Lower lobe of right lung (tissue), 2 donors: ENCODE measurements at places on chromosomes 4 and X.

- DNase-seq = no peak
Measured at GRCh38 chr4:119692001-119692400, 63.4 kb upstream of the PDE5A start.

GRCh38 chr4:2933566-2934076 is 29.6 kb downstream of the NOP14 start:
- no peak for DNase-seq

DNA sequence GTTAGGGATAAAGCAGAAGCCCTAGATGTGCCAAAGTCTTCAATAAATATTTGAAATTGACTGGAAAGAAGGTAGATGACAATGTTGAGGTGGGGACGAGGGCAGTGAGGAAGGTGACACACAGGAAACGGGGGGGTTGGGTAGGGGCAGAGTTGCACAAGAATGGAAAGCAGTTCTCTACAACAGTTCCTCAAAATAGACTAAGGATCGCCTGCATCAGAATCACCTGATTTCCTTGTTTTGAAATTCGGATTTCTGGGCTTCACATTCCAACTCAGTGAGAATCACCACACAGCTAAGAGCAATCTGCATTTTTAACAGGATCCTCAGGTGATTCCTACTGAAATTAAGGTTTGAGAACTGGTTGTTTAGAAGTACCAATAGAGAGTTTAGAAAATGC is 70.6 kb downstream of the ARFIP1 start:
- DNase-seq = peak; percentile 66

- DNase-seq = no peak
Measured at GRCh38 chr4:123812066-123812390, 415.4 kb downstream of the SPRY1 start.

- DNase-seq = no peak
Measured at GRCh38 chr4:103567591-103567990, 152.2 kb downstream of the TACR3 start.

- no peak for DNase-seq
Measured at GRCh38 chrX:140164391-140164790, 199.1 kb upstream of the CXorf66 start.

DNA sequence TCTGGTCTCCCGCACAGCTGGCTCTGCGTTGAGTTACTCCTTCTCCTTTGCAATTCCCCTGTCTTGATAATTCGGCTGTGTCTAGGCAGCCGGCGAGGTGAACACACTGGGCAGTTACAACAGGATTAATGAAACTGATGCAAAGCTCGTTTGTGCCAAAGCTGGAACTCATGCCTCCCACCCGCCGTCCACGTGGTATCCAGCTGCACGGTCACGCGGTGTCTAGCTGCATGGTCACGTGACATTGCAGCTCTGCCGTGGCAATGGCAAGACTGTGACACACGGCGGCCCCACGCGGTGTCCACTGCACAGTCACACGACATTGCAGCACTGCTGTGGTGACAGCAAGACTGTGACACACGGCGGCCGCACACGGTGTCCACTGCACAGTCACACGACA is 31.2 kb upstream of the LRPAP1 start:
- no peak for DNase-seq

- DNase-seq = no peak
Measured at GRCh38 chr4:30950737-30951136, 230.6 kb downstream of the PCDH7 start.

DNA sequence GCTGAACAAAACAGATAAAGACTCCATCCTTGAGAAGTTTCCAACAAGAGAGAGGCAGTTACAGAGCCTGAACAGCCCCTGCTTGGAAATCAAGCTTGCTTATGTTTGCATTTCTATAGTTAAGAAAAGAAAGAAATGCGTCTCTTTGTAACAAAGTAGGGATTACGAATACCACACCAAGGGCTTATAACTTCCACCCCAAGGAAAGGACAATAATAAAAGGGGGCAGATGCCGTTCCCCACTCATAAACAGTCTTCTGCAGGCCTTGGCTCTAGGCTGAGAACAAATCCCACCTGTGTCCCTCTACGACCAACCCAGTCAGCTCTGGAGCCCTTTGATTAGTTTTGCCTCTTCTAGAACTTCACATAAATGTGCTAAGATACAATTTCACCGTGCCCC is 183.8 kb upstream of the MAP3K15 start:
- no peak for DNase-seq

DNA sequence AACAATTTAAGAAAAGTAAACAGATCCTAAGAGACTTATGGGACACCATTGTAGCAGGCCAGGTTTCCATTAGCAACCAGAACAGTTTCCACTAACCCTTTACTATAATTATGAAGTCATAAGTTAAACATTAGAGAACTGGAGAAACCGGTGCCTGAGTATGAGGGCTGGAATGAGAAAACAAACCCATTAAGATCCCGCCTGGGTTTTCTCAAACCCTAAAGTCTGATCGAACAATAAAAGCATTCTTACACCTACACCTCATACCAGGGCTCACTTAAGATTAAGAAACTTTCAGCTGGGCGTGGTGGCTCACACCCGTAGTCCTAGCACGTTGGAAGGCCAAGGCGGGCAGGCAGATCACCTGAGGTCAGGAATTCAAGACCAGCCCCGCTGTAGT is 13.7 kb upstream of the DHX15 start:
- peak; percentile 80 for DNase-seq

- no peak for DNase-seq
Measured at GRCh38 chr4:11049001-11049400, 364.4 kb upstream of the CLNK start.

DNA sequence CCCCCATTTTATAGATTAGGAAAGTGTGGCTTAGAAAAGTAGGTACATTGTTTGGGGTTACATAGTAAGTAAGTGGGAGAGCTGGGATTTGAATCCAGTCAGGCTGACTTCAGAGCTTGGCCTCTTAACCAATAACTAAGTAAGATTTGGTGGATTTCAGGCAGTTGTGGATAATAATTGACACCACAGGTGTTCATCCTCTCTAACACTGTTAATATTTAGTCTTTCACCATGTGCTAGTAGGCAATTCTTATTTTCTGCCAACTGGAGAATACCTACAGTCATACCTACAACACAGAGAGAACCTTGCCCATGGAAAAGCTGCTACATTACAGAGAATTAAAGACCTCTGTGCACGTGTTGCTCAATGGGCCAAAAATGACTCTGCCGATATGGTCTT is 89.5 kb downstream of the DIAPH2 start:
- no peak for DNase-seq

GRCh38 chrX:121407627-121408026 is 360.2 kb downstream of the GLUD2 start:
- no peak for DNase-seq

DNA sequence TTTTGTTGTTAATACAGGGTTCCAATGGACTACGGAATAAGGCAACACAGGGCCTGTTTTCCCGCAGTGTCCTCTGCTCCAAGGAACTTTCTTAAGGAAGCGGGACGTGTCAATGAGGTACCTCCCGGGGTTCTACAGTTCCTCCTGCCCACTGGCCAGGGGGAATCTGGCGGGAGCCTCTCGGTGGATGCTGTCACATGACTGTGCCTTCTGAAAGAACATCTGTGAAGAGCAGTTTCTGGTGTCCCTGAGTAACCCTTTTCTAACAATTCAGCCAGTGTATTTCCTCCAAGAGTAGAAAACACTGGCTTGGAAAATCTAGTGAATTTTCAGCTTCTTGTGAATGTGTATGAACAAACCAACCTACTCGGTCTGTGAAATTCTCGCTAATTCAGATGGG is 32.7 kb downstream of the MFAP3L start:
- DNase-seq = no peak

DNA sequence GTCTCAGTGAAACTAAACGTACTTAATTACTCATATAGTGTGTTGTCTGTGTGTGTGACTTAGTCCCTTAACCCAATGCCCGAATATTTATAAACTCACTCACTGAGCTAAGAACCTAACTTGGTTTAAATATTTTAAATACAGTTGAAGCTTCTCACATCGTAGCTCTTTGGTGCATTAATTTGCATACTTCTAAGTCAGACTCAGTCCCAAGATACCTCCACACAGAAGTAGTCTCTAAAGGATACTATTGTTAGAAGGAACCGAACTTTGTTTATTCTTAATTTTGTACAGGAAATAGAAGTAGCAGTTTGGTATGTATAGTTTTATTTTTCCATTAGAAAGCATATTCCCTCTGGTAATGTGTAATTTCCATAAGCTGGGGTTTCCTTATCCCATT is 54.0 kb upstream of the NKAP start:
- no peak for DNase-seq
